Natural killer cell (primary cell): ENCODE measurements at places on chromosomes 1 and 21. TPM values are rescaled to one million over a fixed set of nuclear protein-coding genes. Genes with fewer than 3 reads are reported as not detected.

Gene CYP4X1
- total RNA-seq = not detected

Gene ANGPTL3
- total RNA-seq = not detected

DNA sequence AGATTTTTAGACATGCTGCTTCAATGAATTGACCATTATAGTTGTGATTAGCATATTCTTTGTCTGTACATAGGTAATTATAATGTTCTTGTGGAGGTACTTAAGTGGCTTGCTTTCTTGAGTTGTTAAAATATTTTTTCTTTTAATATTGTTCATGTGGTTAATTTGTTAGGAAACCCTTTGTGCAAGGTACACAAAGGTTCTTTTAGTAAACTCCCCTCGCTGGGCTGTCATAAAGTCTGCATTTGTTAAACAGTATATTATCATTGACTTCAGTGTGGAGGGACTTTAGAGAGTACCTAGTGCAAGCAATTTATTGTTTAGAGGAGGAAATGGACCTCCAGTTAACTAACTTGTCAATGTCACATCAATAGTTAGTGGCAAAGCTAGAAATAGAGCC, 52.5 kb downstream of the DISP1 start:
- no peaks in the 10 kb centered on the region for H3K4me1 ChIP-seq
- no peak overlapping the region for H3K4me3 ChIP-seq
- DNase-seq = no peak

- peaks cover 5% of the 10 kb centered on the region for H3K36me3 ChIP-seq
- H3K27me3 ChIP-seq = no peaks in the 10 kb centered on the region
- peaks cover 47% of the 10 kb centered on the region for H3K4me1 ChIP-seq
- no peak overlapping the region for H3K27ac ChIP-seq
- no peak overlapping the region for H3K4me3 ChIP-seq
- DNase-seq = peak; percentile 76
Measured at GRCh38 chr1:1305300-1306069, 2.2 kb downstream of the ACAP3 start.

Gene SIPA1L2
- total RNA-seq = 2.3 TPM

Gene ILDR2
- total RNA-seq = 2.4 TPM

DNA sequence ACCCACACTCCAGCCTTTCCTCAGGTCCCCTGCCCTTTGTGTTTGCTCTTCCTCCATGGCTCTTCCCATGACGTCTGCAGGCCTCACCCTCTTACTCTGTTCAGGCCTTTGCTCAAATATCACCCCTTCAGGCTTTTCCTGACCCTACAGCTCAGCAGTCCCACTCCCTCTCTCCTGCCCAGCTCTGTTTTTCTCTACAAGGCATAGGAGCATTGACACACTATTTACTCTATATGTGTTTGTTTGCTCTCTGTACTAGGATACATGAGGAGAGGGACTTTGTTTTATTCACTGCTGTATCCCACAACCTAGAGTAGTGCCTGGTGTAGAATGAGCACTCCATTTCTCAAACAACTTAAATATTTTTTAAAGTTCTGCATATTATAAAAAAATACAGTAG, 107.4 kb upstream of the COA6 start:
- no peaks in the 10 kb centered on the region for H3K27me3 ChIP-seq
- H3K4me3 ChIP-seq = no peak overlapping the region
- H3K4me1 ChIP-seq = no peaks in the 10 kb centered on the region
- no peak for DNase-seq
- no peaks in the 10 kb centered on the region for H3K36me3 ChIP-seq

GRCh38 chr1:230188826-230189225, 121.8 kb downstream of the GALNT2 start:
- peaks cover 25% of the 10 kb centered on the region for H3K4me1 ChIP-seq
- no peaks in the 10 kb centered on the region for H3K27me3 ChIP-seq
- no peak overlapping the region for H3K27ac ChIP-seq
- no peaks in the 10 kb centered on the region for H3K36me3 ChIP-seq
- H3K4me3 ChIP-seq = no peak overlapping the region

GRCh38 chr21:44496564-44497550, 41.5 kb downstream of the LRRC3 start:
- no peaks in the 10 kb centered on the region for H3K4me1 ChIP-seq
- H3K36me3 ChIP-seq = no peaks in the 10 kb centered on the region
- no peaks in the 10 kb centered on the region for H3K27me3 ChIP-seq
- DNase-seq = no peak
